ENCODE measurements at places on chromosomes 5 and 9.

DNA sequence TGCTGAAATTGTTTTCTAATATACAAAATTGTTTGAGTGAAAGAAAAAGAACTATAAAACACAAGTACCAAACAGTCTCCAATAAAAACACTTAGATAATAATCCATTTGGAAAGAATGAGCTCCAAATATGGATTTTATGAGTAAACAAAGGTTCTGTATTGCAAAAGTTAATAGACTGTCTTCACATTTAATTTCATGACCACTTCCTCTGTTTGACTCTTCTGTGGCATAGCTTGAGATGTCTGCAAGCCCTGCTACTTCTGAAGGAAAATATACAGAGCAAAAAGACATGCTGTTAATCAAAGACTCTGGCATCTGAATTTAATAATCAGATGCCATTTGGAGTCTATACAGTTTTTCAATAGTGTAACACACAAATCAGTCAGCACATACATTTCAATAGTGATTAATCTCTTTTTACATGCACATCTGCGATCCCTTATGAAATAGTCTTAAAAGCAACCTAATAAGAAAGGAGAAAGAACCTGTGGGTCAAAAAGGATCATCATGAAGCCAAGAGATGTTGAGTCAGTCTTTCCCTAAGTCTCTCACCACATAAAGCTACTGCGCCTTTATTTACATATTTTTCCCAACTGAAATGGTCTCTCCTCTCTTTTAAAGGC lies 165.4 kb upstream of the LHFPL2 start:
- no peak for DNase-seq

- DNase-seq = no peak
Measured at GRCh38 chr9:108663422-108663821, 192.4 kb downstream of the ACTL7B start.

- DNase-seq = no peak
Measured at GRCh38 chr5:57594436-57594835, 111.8 kb upstream of the ACTBL2 start.

DNA sequence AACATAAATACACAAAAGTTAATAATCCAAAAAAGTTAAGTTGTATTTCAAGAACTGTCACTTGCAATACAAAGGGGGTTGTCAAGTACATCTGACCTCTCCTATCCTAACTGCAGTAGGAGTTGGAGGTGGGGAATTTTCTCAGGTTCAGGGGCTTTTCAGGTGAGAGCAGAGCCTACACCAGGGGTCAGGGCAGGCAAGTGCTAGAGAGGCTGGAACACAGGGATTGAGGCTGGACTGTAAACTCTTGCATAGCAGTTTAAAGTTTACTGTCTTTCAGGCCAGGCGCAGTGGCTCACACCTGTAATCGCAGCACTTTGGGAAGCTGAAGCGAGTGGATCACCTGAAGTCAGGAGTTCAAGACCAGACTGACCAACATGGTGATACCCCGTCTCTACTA lies 25.4 kb upstream of the RASGRF2 start:
- DNase-seq = no peak

- no peak for DNase-seq
Measured at GRCh38 chr5:173093606-173094005, 37.5 kb downstream of the CREBRF start.

- no peak for DNase-seq
Measured at GRCh38 chr5:95734187-95734586, 3.1 kb downstream of the RHOBTB3 start.

DNA sequence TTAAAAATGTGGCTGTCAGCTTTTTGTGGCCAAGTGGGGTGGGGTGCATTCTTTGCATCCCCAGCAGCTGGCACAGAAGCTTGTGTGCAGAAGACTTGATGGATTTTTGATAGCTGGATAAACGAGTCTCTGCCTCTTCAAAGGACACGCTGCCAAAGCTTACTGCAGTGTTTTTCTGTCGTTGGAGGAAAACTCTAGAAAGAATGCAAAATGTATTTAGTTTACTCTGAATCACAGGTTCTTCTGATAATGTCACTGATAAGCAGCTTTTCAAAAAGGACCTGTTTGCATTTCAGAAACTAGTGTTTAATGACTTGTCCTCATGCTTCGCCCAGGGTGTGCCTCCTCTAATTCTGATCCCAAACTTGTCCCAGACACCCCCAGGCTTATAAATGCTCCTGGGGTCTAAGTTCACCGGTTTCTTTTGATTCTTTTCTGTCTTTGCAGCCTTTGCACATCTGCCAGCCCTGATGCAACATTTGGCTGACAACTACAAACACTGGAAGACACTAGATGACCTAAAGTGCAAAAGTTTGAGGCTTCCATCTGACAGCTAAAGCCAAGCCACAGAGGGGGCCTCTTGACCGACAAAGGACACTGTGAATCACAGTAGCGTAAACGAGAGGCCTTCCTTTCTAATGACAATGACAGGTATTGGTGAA lies 66.0 kb downstream of the WDR41 start:
- DNase-seq = no peak

- DNase-seq = no peak
Measured at GRCh38 chr5:125196481-125197111, 450.2 kb upstream of the ZNF608 start.

GRCh38 chr5:7213525-7213924 lies 182.4 kb upstream of the ADCY2 start:
- no peak for DNase-seq

GRCh38 chr9:20373263-20373662 lies 249.0 kb downstream of the MLLT3 start:
- DNase-seq = no peak

DNA sequence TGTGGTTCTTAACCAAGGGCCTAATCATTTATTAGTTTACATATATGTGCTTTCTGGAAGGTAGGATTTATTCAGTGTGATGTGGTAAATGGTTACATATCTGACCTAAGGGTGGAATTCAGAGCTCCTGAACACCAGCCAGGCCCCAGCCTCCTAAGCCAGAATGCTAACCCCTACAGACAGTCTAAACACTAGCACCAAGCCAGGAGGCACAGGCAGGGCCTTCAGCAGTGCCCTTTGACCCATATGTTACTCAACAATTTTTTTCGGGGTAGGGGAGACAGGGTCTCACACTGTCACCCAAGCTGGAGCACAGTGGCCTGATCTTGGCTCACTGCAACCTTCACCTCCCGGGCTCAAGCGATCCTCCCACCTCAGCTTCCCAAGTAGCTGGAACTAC lies 40.3 kb downstream of the PRKACG start:
- no peak for DNase-seq
